ENCODE measurements at places on chromosomes 5 and 9.

DNA sequence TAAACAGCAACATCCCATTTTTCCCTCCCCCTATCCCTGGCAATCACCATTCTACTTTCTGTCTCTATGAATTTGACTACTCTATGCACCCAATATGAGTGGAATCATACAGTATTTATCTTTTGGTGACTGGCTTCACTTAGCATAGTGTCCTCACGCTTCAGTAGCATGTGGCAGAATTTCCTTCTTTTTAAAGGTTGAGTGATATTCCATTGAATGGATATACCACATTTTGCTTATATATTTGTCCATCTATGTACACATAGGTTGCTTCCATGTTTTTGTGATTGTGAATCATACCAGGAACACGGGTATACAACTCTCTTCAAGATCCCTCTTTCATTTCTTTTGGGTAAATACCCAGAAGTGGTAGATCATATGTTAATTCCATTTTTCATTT lies 69.9 kb downstream of the CERT1 start:
- no peak for DNase-seq

- peak; percentile 87 for DNase-seq
These were observed 10.8 kb downstream of the SH3PXD2B start for GRCh38 chr5:172443441-172444109.

- no peak for DNase-seq
These were observed 33.7 kb upstream of the FCN1 start for GRCh38 chr9:134951461-134951860.

DNA sequence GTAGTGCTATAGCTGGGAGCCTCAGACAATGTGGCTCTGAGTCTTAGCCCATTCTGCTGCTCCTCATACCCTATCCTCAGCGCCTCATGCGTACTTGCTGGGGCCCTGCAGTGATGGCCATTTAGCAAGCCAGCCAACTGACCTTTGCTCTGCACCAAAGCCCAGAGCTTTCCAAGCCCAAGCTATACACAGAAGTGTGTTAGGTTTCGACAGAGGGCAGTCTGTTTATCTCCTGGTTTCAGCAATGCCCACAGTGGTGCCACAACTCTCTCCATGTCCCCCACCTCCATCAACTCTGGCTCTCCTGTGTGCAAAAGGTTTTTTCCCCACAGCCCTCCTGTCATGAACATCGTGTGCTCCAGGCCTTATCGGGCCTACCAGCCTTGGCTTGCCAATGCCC lies 16.9 kb downstream of the GNG10 start:
- DNase-seq = no peak

DNA sequence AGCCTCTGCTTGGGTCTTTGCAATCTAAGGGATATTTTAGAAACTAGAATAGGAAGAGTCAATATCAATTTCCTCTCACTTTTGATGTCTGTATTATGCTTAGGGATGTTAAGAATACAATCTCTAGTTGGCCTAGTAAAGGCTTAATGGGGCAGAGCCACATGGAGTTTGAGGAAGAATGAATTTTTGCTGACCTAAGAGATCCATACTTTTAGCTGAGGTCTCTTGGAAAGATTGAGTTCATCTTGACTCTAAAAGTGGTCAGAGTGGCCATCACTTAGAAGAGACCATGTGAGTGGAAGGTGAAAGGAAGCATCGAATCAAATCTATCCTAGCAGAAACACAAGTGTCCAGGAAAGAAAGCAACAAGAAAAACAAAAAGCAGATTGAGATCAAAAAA lies 92.2 kb upstream of the SLC28A3 start:
- DNase-seq = no peak

- no peak for DNase-seq
These were observed 18.3 kb downstream of the TNIP1 start for GRCh38 chr5:151062405-151063141.

DNA sequence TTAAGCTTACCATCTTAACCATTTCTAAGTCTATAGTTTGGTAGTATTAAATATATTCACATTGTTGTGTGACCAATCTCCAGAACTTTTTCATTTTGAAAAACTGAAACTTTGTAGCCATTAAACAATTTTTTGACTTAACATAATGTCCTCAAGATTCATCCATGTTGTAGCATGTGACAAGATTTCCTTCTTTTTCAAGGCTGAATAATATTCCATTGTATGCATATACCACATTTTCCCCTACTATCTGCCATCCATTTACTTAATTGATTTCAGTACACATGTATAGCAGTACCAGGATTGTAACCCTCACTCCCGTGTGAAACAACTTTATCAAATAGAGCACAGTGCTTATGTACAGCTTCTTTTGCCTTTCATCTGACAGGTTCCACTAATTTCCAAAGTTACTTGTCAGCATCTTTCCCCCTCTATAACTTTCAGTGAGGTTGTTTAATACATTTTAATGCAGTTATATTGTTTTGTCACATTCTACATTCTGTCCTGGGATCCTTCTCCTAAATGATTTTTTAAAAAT lies 7.4 kb upstream of the GNPDA1 start:
- DNase-seq = no peak

DNA sequence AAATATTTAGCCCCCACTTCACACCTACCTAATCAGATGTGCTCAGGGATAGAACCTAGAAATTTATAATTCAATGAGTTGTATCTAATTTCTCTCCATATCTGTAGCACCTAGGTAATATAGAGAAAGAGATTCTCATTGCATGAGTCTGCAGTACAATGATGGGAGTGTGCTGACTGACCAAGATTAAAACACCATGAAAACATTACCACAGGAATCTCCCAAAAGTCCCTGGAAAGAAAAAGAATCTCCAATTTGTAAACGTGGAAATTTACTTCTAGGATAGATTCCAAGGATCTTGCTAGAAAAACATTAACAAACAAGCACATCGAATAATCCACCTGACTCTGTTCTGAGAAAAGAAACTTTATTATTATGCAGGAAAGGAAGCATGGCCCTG lies 45.0 kb upstream of the DMRTA1 start:
- DNase-seq = no peak

DNA sequence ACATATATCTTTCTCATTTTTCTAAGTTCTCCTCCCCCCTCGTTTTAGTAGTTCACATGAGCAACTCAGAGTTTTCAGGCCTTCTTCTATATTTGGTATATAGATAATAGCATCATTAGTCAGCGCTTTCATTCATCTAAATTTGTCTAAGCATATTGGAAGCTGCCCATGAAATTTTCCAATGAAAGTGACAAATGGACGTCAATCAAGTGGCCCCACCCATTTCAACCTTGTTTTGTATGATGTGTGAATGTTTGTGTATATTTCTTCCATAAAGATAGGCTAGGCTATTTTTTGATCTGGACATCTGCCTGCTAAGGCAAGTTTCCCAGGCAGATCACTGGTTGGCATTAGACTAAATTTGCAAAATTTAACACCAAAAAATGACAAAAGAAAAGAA lies 104.0 kb upstream of the SSBP2 start:
- no peak for DNase-seq

DNA sequence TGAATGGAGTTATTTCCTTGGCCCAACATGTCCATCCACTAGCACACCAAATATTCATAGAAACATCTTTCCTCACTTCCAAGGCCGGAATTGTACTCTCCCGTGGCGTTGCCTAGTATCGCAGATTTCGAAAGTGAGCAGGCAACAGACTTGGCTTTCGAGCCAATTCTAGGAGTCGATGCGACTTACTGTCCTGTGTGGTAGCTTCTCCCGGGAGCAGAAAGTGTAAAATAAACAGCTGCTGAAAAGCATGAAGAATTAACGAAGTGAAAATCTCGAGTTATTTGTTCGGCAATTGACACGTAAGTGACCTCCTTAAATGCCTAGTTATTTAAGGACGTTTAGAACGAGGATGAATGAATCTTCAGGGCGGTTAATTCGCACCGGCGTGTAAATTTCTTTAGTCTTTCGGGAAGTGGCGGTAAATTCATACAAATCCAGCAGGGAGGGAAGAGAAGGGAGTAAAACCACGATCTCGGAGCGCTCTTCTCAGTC lies 449 bp upstream of the PCSK5 start:
- no peak for DNase-seq

GRCh38 chr5:124103671-124104070 lies 591.7 kb downstream of the CSNK1G3 start:
- DNase-seq = no peak

GRCh38 chr9:98172604-98173003 lies 19.8 kb downstream of the CORO2A start:
- no peak for DNase-seq

DNA sequence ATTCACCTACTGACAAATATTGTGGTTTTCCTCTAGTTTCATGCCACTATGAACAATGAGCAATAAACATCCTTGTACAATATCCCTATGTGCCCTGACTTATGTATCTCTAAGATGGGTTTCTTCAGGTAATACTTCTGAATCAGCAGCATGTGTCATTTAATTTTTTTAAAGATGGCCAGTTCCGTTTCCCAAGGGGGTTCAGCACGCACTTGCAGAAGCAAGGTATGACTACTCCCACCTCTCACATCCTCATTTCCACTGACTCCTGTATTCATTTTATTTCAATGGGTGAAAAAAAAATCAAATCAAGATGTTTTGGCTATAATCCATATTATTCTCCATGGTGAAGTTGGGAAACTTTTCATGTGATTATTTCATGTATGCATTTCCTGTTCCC lies 14.7 kb upstream of the ADAMTS19 start:
- DNase-seq = no peak

DNA sequence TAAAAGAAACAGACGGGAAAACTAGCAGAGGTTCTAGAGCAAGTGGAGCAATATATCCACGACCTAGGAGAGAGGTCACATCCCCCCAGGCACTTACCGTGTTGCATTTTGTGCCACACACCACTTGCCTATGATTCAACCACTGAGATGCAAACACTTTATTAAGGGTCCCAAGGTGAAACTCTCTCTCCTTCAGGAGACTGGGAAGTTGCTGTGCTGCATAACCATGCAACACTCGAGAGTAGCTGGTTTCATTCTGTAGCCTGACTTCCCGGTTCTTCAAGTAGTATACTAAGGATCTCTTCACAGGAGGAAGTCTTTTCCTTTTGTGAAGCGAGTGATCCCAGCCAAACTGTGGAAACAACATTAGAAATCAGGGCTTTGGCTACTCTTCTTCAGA lies 1.6 kb downstream of the DCAF12 start:
- DNase-seq = no peak

Data from GM04503 (cell line).